Dorsolateral prefrontal cortex (tissue), 122 donors: ENCODE measurements at places on chromosomes 2 and 18. TPM values are rescaled to one million over a fixed set of nuclear protein-coding genes. Genes with fewer than 3 reads are reported as not detected.

TMEM200C gene
- total RNA-seq, result 13.5 TPM

CTAGE1 gene
- total RNA-seq, result not detected

NOSTRIN gene
- 7.5 TPM for total RNA-seq

MARS2 gene
- total RNA-seq, result 11.7 TPM

MROH2A gene
- total RNA-seq, result not detected

NAT8 gene
- total RNA-seq, result not detected

CNTNAP5 gene
- total RNA-seq, result 58.1 TPM

LMAN2L gene
- 20.8 TPM for total RNA-seq

ARL4C gene
- total RNA-seq, result 27.5 TPM

UGT1A10 gene
- not detected for total RNA-seq

HOXD10 gene
- not detected for total RNA-seq

IL37 gene
- not detected for total RNA-seq

FHOD3 gene
- total RNA-seq, result 28.2 TPM

DNA sequence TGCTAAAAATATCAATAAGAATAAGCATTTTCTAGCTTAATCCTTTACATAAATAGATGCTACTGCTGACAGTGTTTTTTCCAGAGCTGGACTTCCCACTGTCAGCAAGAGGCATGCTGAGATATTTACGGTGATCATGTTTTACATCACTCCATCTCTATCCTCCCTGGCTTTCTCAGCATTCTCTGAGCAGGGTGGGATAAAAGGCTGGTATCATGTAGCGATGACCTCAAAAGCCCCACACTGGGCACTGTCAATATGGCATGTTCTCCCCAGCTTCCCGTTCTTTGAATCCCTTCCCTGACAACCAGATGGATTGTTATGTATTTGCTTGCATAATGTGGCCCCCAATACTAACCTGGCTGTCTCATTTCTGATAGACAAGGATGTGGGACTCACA is 83.2 kb upstream of the EPHA4 start:
- DNase-seq, result no peak

GRCh38 chr2:47798631-47799030 is 15.7 kb downstream of the MSH6 start:
- DNase-seq, result no peak

DNA sequence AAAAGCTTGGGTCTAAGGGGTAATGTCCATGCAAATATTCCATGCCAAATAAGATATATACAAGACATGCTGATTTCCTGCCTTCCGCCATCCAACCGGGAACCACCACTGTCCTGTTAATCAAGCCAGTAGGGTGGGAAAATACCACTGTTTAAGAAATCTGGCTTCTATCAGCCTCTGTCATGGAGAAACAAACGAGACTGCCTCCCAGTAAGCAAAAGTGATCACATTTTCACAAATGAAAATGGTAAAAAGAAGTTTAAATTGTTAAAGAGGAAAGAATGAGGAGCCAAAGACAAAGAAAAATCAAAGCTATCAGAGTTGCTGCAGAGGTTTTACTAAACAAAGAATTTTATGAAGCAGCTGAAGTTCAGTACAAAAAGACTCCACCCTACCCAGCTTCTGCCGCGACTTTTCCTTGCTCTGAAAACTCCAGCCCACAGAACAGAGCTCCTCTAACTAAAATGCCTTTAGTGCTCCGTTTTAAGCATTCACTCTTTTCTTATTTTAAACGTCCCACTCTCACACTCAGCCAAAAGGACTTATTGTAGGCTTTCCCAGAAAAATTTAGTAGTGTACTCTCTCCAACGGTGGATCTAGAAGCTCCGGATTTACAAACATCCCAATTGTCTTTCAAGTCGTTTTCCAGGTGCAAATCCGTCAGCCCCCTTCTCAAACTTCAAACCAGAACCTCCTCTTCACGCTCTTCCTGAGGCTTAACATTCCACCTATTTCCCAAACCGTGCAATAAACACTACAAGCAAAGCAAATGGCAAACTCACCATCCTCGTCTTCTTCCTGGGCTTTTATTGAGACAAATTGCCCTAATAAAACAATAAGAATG is 613 bp downstream of the COL5A2 start:
- no peak for DNase-seq

GRCh38 chr2:2633017-2633416 is 301.9 kb upstream of the MYT1L start:
- DNase-seq, result no peak

DNA sequence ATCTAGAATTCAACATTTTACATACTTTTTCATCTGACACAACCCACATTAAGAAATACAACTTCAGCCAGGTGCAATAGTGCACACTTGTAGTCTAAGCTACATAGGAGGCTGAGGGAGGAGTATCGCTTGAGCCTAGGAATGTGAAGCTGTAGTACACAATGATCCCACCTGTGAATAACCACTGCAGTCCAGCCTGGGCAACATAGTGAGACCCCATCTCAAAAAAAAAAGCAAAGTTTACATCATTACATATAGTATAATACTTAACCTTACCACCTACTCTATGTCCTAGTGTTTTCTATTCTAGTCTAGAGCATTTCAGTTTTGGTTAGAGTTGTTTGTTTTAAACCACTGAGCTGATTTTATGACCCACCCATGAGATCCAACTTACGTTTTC is 86.5 kb upstream of the FAM117B start:
- no peak for DNase-seq

- no peak for DNase-seq
Measured at GRCh38 chr18:40532046-40532445, 1423.0 kb upstream of the PIK3C3 start.

DNA sequence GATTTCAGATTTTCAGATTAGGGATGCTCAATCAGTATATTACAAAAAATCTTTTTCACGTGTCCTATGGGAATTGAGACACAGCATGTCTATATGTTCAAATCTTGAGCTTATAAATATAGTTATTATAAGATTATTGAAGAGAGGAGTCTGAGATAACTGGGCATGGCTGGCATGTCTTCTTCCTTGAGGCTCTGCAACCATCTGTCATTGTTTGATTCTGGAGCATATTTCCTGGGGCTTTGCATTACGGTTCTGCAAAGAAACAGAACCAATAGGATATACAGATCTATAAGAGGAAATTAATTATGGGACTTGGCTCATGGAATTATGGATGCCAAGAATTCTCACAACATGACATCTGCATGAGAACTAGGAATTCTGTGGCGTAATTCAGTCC is 386.1 kb downstream of the SOCS6 start:
- DNase-seq, result no peak

DNA sequence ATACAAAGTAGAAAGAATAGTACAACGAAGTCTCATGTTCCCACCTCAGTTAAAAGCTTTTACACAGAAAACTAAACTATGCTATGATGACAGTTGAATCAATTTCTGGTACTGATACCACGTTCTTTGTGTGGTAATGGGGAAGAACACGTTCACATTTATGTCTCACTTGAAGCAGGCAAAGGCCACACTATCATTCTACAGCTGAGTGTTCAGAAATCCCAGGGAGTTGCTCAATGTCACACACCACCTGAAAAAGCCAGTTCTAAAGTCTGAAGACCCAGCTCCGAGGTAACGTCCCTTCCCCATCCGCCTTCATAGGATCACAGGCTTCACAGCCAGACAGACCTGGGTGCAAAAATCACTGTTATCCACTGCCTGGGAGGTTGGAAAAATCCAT is 8.9 kb downstream of the RNF149 start:
- DNase-seq, result no peak

GRCh38 chr2:88400037-88400767 is 52.3 kb downstream of the FOXI3 start:
- no peak for DNase-seq

DNA sequence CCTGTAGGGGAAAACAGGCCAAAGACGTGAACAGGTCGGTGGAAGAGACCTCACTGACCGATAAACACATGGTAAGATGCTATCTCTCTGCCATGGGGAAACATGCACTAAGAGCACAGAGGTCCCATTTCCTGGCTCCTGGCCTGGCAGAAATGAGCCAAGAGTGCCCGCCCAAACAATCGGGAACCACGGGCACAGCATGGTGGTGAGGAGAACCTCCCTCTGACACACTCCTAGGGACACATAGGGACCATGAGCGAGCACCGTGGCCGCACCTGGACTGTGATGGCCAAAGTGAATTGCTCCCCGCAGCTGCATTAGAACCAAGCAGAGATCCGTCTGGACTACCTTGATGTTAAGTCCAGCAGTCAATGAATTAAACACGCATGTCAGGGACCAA is 11.1 kb downstream of the HS6ST1 start:
- no peak for DNase-seq

GRCh38 chr2:231900486-231900942 is 25.7 kb downstream of the NPPC start:
- DNase-seq, result peak; percentile 71

- no peak for DNase-seq
Measured at GRCh38 chr2:62826141-62826540, 120.6 kb downstream of the EHBP1 start.

DNA sequence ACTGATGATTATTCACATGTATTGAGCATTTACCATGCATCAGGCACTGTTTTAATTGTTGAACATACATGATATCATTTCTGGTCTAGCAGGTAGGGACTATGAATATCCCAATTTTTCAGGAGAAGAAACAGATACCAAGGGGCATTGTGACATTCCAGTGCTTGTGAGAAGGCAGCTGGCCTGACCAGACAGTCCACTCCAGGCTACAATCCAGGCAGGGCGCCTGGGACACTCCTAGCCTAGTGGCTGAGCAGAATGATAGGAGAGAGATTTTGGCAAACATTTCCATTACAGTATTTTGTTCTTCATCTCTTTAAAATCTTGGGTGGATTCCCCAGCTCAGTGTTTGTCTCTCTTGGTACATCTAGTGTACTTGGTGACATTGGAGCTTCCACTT is 24.9 kb downstream of the ZNF892 start:
- no peak for DNase-seq

DNA sequence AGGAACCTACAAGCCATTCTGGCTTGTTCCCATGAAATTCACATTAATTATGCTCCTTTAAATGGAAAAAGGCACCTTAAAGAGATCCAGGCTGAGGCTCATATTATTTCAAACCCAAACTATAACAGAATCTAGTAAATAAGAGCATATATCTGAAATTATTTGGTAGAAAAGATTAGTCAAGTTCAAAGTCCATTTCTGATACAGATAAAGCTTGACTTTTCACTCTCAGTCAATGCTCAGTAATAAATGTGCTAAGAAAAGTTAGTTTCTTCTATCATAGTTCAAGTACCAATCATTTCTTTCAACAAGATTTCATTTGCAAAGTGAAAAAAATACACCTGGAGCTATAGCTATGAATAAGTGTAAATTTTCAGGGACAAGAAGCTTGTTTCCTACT is 61.8 kb upstream of the NARS1 start:
- no peak for DNase-seq

- DNase-seq, result no peak
Measured at GRCh38 chr2:36702781-36703180, 6.3 kb downstream of the VIT start.

- no peak for DNase-seq
Measured at GRCh38 chr2:25682082-25682481, 8.7 kb upstream of the DTNB start.

- DNase-seq, result no peak
Measured at GRCh38 chr2:215137741-215138340, 585 bp downstream of the ABCA12 start.

DNA sequence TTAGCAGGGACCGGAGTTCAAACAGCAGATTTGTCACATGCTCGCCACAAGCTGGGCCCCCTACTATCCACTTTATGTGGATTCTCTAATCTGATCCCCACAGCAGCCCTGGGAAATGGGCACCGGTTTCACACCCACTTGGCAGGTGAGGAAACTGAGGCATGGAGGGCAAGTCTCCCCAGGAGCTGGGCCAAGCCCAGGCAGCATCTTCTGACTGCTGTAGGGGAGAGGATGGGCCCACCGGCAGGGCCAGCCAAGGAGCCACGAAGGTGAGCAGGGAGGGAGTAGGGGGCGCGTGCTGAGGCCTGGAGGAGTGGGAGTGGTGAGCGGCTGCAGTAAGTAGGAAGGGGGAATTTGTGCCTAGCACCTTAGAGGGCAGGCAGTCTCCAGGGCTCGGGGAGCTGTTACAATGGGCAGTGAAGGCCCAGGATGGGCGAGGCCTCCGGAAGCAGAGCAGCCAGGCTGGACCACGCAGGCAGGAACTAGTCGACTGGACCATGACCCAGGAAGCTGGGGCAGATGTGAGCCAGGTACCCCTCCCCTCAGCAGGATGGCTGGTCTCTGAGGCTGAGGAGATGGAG is 37.1 kb downstream of the COA5 start:
- no peak for DNase-seq

- DNase-seq, result no peak
Measured at GRCh38 chr2:33496150-33496549, 19.7 kb downstream of the RASGRP3 start.

DNA sequence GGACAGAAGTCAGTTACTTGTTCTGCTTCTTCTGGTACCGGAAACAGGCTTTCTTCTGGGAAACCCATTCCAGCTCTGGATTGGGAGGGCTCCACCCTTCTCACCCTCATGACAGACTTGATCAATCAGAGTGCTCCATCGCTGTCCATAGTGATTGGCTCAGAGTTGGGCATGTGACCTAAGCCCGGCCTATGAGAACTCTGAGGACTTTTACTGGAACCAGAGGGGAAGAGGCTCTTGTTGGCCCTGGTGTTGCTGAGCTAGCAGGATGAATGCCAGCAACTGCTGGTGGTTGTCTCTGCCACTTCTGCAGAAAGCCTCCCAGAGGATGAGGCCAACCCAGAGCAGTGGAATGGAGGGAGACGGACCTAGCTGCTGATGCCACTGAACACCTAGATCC is 33.3 kb downstream of the TMEM37 start:
- no peak for DNase-seq

DNA sequence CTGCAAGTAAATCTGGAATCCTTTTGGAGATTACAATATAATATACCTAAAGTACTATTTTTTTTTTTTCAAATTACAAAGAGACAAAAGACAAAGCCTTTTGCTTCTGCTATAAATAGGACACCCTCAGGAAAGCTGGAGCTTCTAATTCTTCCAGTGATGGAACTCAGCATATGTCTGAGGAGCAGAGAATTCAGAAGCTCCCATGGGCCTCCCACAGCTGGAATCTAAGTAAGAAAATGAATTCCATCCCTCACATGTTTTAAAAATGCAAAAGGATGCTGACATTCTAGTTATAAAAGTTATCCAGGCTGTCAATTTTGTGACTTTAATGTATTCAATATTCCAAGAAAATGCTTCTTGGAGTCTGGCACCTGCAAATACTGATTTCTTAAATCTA is 571.3 kb upstream of the LRRTM4 start:
- DNase-seq, result no peak

GRCh38 chr2:147679955-147680531 is 164.8 kb upstream of the ACVR2A start:
- DNase-seq, result no peak

GRCh38 chr2:168793596-168793995 is 8.8 kb upstream of the NOSTRIN start:
- DNase-seq, result no peak

GRCh38 chr2:241764275-241765241 is 12.1 kb upstream of the GAL3ST2 start:
- no peak for DNase-seq
